ENCODE measurements at places on chromosomes 11 and 22.

DNA sequence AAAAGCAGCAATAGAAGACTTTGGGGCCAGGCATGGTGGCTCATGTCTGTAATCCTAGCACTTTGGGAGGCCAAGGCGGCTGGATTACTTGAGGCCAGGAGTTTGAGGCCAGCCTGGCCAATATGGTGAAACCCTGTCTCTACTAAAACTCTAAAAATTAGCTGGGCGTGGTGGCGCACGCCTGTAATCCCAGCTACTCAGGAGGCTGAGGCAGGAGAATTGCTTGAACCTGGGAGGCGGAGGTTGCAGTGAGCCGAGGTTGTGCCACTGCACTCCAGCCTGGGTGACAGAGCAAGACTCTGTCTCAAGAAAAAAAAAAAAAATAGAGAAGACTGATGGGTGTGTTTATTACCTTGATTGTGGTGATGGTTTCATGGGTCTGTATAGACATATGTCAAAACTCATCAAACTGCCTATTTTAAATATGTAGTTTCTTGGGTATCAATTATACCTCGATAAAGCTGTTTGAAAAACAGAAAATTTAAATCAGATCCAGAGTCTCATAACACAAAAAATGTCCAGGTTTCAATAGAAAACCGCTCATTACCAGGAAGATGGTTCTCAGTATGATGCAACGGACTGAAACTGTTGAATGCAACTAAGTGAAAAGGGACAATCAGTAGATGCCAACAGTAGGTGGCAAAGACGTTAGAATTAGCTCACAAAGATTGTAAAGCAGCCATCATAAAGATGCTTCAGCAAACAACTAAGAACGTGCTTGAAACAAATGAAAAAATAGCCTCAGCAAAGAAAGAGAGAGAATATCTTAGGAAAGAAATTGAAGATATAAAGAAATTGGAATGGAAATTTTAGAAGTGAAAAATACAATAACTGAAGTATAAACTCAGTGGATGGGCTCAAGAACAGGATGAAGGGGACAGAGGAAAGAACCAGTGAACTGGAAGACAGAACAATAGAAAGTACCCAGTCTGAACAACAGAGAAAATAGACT is 33.1 kb upstream of the SEPTIN5 start:
- no peak for DNase-seq

DNA sequence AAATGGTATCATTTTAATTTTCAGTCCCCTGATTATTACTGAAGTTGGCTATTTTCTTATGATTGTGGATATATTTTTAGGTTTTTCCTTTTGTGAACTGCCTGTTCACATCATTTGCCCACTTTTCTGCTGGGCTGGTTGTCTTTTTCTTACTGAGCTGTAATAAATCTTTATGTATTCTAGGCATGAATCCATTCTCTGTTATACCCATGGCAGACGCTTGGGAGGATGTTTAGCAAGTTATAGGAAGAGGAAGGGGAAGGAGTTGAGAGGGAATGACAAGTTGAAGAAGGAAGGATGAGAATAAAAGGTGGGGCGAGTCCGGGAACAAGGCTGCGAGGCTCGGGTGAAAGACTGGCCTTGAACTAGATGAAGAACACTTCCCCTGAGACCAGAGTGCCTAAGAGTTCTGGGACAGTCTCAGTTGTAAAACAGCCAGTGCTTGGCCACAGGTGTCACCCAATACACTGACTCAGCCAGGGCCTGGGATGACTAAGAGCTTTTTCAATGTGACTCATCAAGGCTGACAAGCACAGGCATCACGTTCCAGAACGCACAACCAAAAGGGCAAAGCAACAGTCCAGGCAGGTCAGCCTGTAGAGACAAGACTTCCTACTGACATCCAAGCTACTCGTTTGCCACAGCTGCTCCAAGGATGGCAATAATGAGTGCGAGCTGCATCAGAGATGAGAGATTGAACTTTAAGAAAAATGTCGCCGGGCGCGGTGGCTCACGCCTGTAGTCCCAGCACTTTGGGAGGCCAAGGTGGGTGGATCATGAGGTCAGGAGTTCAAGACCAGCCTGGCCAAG is 35.2 kb downstream of the LRFN4 start:
- peak; percentile 39 for DNase-seq

- DNase-seq = no peak
Observed at GRCh38 chr11:123176785-123177184, 18.3 kb downstream of the CLMP start.

DNA sequence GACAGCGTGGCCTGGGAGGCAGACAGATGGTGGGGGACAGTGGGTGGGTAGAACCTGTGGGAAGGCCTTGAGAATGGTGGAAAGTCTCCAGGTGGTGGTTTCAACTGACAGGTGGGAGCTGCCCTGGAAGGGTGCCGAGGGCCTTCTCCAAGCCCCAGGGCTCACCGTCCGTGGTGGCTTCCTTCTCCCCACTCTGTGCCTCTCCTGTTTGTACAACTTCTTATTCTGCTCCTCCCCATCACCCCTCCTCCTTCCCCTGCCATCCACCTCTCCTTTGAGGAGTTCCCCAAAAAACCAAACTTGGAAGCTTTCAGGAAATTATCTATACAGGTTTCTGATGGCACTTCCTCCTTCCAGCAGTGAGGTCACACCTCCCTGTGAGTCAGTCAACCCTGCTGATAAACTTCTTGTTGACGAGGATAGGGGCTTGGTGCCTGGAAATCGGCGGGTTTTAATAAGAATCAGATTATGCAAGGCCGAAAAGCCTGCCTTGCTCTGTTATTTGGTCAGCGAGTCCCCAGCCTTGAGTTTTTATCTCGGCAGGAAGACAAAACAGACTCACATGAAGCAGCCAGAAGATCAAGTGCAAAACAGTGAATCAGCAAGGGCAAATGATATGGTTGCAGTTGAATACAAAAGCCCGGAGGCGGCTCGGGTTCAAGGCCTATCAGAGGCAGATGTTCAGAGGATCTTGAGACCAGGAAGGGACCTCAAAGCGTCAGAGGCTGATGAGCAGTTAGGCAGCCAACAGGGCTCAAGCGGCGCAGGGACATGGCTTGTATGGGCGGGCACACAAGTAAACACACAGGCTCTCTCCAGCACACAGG is 9.5 kb upstream of the ST3GAL4 start:
- DNase-seq = no peak

DNA sequence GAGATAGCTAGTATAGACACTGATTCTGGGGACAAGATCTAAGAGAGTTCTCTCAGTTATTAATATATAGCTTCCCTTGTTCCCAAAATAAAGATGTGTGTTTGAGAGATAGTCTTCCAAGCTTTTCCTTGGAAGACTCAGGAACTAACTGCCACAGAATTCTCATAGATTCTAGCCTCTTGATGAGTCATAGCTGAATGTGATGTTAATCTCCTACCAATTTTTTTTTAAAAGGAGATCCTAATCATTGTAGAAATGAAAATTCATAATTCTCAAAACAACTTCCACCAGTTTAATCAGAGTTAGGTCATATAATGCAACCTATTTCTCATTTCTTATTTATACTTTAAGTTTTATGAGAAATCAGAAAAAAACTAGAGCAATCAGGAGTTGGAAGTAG is 148.8 kb downstream of the JRKL start:
- DNase-seq = no peak

- DNase-seq = no peak
Observed at GRCh38 chr11:46100670-46101069, 20.6 kb downstream of the PHF21A start.

- no peak for DNase-seq
Observed at GRCh38 chr11:46900091-46900746, 18.1 kb downstream of the LRP4 start.
